ENCODE measurements at places on chromosomes 6 and 20.

DNA sequence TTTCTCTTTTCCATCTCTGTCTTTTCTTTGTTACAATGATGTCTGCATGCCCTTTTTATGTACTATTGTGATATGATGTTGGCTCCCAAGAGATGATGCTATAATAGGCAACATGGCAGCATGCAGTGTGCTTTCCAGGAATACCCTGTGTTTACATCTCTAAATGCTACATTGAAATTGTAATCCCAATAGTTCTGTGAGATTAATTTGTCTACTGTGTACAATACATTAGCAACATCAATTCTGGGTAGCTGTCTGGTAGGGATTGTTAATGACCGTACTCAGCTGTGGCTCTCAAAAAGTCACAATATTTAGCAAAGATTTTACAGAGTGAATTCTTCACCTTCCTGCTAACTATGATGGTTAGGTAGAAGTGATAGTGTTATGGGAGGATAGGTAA, 225.6 kb upstream of the MMS22L start:
- no peak for DNase-seq

DNA sequence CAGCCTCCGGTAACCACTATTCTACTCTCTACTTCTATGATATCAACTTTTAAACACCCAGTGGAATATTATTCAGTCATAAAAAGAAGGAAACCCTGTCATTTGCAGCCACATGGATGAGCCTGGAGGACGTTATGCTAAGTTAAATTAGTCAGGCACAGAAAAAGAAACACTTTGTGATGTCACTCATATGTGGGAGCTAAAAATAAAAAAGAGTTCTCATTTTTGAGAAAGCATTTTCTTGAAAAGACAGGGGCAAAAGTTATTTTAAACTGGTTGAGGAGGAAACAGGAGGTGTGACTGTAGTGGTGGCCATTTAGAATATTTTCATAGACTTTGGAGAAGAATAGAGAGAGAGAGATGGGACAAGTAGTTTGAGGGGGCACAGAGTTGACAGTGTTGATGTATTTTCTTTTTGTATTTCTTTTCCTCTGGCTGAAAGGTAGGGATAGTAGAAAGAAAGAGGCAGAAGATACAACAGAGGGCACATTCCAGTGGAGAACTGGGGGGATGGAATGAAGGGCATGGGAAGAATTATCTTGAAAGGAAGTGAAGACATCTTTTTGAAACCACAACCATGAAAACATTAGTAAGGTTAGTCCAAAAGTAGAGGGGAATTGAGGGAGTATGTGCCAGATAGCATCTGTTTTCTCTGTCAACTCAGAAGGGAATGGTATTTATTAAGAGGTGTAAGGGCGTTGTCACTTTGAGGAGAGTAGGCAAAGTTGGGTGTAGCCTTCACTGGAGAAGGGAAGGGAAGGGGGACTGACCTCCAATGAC, 181.3 kb upstream of the GMDS start:
- DNase-seq: no peak

DNA sequence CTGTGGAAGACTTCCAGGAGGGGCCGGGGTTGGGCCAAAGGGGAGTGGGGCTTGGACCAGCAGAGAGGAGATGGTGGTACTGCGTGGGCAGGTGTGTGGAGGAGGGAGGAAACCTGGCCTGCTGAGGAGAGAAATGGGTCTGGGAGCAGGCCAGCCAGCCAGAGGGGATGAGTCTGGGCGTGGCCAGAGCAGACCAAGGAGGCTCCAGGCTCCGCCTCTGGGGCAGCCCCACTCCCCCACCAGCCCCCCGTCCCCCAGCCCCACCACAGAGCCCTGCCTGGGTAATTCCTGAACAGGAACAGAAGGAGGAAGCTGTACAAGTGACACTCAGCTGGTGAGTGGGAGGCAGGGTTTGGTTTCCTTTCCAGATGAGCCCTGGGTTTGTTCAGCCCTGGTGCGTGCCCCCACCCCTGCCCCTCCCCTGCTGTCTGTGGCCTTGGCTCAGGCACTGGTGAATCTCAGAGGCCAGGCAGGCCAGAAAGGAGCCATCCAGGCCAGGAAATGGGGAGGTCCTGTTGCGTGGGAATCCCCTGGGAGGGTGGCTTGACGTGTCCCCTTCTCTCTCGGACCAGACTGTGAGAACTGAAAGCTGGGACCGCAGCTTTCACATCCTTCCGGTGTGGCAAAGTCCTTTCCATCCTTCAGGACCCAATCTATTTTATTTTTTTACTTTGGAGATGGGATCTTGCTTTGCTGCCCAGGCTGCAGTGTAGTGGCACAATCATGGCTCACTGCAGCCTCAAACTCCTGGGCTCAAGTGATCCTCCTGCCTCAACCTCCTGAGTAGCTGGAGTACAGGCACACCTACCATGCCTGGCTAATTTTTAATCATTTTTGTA, 9.4 kb upstream of the SRC start:
- peak; percentile 14 for DNase-seq

GRCh38 chr6:24193364-24193763, 67.3 kb downstream of the NRSN1 start:
- no peak for DNase-seq

- DNase-seq: no peak
Observed at GRCh38 chr6:45434381-45434700, 56.6 kb upstream of the SUPT3H start.

- no peak for DNase-seq
Observed at GRCh38 chr6:155216312-155217046, 47.3 kb upstream of the CLDN20 start.

- no peak for DNase-seq
Observed at GRCh38 chr20:62393335-62393665, 6.4 kb downstream of the RPS21 start.

DNA sequence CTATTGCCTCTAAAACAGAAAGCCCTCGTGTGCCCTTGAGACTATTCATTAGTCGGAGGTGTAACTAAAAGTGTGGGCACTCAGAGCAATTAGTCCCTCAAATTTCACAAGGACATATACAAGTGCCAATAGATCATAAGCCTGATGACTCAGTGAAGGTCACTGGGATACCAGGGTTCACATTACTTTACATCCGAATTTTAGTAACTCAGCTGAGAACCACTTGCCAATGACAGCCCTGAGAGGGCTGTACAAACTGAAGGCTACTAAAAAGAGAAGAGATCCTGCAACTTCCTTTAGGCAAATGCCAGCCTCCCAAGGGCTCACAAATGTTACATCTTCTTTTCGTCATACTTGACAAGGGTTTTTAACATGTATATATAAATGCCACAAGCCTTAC, 369.6 kb downstream of the TENT5A start:
- DNase-seq: no peak

- no peak for DNase-seq
Observed at GRCh38 chr6:41080621-41081020, 7.8 kb downstream of the NFYA start.
